ENCODE measurements at places on chromosomes 2 and 18.

GRCh38 chr2:230925443-230925878 is 419 bp upstream of the GPR55 start:
- DNase-seq, result no peak

GRCh38 chr2:44779793-44780192 is 161.7 kb upstream of the SIX3 start:
- DNase-seq, result no peak

DNA sequence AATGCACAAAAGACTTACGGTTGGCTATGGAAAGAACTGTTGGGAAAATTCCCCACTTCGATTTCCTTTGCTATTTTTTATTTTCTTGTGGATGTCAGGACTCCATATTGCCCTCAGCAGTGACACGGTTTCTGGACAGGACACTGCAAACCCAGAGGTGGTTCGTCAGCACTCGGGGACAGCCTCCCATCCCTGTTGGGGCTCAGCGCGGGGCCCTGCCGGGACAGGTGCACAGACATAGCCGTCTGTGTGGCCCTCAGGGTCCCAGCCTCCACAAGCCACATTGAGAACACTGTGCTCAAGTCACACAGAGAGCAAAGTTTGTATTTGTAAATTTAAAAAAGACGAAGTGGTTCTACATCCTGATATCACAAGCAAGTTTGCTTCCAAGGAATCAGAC is 38.7 kb downstream of the MYT1L start:
- no peak for DNase-seq

DNA sequence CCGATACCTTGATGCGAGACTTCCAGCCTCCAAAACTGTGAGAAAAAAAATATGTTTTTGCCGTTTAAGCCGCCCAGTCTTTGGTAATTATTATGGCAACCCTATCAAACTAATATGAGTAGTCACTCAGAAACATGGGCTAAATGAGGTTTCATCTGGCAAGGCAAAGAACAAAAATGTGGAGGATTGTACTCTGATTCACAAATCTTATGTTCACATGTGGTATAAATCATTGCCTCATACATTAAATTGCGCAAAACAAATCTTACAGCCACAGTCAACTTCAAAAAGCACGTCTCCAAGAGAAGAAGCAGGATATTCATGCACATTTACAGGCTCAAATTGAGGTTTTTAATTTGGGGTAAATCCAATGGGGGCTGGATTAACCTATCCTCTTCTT is 1435.4 kb upstream of the LRRTM1 start:
- DNase-seq, result no peak

GRCh38 chr2:127630096-127630863 is 15.7 kb upstream of the GPR17 start:
- no peak for DNase-seq

DNA sequence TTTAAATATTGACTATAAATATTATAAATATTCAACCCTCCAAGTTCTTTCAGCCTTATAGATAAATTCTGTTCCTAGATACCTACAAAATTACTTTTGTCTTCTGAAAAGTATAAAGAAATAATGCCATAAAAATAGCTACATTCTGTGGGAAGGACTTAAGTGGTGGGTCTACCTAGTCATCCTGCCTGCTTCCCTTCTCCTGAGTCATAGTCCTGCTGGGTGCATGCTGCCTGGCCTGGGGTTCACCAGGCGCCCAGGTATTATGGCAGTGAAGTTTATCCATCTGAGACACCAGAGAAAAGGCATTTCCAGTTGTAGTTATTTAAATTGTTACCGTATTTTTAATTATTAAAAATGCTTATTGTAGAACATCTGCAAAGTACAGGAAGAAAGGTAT is 167.5 kb downstream of the SLC39A10 start:
- DNase-seq, result no peak

DNA sequence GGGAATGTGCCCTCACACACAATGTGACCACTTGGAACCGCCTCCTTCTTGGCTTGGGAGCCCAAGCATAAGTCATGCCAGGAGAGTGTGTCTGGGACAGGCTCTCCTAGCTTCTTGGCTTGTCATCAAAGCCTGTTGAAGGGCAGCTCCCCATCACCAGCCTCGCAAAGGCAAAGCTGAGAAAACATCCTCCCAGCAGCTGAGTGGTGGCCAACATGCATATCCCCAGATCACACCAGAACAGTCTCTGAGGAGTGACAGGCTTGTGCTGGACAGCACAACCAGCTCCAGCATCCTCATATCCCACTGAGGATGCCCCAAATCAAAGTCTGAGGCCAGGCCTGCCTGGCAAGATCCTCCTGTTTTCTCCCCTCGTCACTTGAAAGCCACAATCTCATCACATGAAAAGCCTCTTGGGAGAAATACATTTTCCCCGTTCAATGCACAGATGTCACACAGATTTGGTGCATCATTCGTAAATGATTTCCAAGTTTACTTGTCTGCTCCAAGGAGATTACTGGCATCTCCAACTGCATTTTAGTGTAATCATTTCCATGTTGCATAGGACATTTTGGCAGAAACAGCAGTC is 269.3 kb downstream of the TTC32 start:
- no peak for DNase-seq

GRCh38 chr2:194004590-194005206 is 1652.3 kb upstream of the SLC39A10 start:
- DNase-seq, result no peak

GRCh38 chr18:59516356-59517155 is 157.5 kb upstream of the LMAN1 start:
- DNase-seq, result no peak

- DNase-seq, result no peak
Observed at GRCh38 chr2:161170958-161171932, 11.0 kb downstream of the TANK start.

DNA sequence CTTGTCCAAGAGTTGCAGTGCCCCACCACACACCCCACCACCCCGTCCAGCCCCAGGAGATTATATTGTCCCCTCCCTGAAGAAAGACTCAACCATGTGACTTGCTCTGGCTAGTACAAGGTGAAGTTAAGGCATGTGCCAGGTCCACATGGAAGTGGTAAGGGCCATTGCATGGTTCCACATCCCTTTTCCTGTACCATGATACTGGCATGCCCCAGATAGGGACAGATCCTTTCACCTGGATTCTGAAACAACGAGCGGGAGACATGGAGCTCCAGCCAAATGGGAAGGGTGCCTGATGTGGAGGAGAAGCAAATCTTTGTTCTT is 141.5 kb upstream of the APCDD1 start:
- DNase-seq, result no peak

DNA sequence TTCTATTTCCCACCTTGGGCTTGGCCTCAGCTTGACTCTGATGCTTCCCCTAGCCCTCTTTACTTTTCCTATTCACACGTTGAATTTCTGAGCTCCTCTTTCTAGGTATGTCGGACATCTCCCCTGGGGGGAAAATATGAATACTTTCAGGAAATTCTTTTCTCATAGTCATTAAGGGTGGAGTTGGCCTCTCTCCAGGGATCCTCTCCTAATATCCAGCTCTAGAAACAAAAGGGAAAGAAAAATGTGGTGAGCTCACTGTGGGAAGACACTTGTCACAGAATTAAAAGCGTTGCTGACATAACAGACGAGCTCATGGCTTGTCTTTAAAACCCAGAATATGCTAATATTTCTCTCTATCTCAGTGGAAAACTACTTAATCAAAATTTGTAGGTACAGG is 132.7 kb upstream of the MEX3C start:
- no peak for DNase-seq

GRCh38 chr2:204321910-204322751 is 223.1 kb upstream of the PARD3B start:
- DNase-seq, result no peak

DNA sequence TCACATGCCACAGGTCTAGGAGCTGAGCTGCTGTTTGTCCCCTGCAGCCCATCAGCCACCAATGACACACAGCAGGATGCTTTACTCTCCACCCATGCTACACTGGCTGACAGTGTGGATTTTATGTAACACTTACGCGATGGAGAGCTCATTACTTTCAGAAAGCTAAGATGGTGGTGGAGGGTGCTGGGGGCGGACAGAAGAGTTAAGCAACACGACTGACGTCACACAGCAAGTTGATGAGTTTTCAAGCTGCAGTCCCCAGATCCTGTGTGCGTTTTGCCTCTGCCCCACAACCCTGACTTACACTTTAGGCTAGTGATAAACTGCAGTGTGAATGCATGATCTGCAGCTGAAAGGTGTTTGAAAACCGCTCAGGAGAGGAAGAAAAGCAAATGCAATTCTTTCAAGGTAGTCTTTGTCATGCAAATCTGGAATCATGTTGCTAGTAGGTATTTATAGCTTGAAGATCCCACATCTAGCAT is 42.4 kb downstream of the MRPS5 start:
- DNase-seq, result no peak

- DNase-seq, result no peak
Observed at GRCh38 chr18:13684546-13684945, 41.8 kb downstream of the FAM210A start.

DNA sequence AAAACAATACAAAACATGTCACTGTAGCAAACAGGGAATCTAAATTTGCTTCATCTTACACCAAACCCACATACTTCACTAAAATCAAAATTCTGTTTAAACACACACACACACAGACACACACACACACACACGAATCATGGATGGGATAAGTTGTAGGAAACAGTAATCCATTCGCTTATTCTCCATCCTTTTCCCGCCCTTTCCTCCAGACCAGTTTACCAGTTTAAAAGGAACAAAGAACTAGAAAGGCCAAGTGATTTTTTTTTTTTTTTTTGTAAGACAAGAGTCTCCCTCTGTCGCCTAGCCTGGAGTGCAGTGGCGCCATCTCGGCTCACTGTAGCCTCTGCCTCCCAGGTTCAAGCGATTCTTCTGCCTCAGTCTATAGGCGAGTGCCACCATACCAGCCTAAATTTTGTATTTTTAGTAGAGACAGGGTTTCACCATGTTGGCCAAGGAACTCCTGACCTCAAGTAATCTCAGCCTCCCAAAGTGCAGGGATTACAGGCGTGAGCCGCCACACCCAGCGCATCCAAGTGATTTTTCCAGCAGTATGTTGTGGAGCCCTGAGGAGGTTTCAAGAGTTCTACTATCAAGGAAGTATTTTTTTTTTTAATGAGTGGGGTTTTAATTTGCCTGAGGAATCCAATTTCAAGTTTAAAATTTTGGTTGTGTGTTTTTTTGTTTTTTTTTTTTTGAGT is 5.7 kb downstream of the PSME4 start:
- no peak for DNase-seq

GRCh38 chr2:175435012-175435411 is 253.5 kb upstream of the ATP5MC3 start:
- no peak for DNase-seq

- no peak for DNase-seq
Observed at GRCh38 chr2:204574486-204574885, 29.2 kb downstream of the PARD3B start.

DNA sequence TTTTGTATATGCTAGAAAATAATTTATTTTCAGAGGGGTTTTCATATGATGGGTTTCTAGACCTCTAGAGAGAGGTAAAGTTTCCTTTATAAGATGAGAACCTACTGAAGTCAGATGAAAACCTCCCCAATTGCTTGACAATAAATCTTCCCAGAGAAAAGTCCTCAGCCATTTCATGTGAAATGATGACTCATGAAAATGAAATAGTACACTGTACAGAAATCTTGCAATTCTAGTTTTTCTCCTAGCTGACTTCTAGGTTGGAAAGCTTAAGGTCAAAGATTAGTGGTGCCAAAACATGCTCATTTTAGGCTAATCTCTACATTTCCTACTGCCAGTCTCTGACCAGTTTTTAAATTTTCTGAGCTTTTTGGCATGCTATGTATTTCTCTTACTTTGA is 826.5 kb upstream of the FSHR start:
- no peak for DNase-seq

DNA sequence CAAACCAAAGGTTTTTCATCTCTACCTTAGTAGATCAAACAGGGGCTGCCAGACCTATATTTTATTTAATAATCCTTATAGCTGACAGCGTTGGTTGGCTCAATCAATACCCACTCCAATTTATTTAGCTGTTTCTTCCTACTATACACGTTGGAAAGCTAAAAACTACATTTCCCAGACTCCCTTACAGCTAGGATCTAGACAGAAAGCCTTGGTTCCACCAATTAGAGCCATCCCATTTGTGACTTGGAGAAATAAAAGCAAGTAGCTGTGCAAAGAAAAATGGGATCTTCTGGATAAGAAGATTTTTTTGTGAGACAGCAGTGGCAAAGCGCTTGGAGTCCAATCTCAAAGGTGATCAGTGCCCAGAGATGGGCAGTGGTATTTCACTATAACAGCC is 331.3 kb upstream of the MEIS1 start:
- DNase-seq, result no peak

- DNase-seq, result no peak
Observed at GRCh38 chr18:21167641-21168377, 56.2 kb upstream of the ROCK1 start.

DNA sequence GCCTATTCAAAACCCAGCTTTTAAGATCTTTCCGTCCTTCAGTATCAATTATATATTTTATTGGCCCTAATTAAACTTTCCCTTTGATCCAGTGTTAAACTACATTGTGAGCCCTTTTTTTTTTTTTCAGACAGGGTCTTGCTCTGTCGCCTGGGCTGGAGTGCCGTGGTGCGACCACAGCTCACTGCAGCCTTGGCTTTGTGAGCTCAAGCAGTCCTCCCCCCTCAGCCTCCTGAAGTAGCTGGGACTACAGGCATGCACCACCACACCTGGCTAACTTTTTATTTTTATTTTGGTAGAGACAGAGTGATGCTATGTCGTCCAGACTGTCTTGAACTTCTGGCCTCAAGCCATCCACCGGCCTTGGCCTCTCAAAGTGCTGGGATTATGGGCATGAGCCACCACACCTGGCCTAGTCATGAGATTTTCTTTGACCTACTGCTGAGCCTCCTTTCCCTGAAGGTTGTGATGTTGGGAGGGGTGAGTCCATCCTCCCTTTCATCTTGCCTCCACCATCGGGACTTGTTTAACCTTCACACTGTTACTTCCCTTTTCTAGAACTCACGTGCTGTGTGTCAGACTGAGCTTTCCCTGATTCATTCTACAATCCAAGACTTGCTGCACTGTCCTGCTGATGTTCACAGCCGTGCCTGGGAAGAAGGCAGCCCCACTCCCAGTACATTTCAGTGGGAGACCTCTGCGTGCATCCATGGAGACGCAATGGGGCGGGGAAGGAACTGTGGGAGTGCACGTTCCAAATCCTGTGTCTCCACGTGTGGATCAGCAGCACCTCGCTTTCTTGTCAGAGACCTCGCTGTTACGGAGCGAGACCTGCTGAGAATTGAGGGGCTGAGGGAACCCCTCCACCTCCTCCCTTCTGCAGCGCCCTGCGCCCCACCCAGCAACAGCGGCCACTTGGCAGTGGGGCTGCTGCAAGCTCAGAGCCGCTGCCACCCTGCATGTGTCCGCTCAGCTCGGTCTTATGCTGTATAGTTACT is 10.8 kb downstream of the OXER1 start:
- DNase-seq, result no peak

DNA sequence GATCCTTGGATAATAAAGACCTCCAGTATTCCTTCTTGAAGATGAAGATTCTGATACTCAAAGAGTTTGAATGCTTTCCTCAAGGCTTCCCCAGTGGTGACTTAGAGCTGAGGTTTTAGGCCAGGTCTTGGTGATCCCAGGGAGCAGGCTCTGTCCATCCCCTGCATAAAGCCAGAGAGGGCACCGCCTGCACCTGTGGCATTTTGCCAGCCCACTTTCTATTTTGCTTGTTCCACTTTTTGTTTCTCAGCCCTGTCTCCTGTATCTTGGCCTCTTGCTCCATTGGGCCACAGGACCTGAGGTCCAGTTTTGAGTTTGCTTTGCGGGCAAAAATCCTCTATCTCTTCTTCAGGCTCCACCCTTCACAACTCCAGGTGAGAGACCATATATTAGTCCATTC is 6.7 kb upstream of the SCYGR1 start:
- DNase-seq, result no peak

All from forelimb muscle (tissue), 1 donor.